SJSA1 (cell line): ENCODE measurements at places on chromosomes 1 and 21.
A peak's percentile ranks its signal among the peaks of the same experiment; 100 is the strongest.

GRCh38 chr21:35940074-35940927 is 120.0 kb downstream of the SETD4 start:
- DNase-seq: peak; percentile 52

DNA sequence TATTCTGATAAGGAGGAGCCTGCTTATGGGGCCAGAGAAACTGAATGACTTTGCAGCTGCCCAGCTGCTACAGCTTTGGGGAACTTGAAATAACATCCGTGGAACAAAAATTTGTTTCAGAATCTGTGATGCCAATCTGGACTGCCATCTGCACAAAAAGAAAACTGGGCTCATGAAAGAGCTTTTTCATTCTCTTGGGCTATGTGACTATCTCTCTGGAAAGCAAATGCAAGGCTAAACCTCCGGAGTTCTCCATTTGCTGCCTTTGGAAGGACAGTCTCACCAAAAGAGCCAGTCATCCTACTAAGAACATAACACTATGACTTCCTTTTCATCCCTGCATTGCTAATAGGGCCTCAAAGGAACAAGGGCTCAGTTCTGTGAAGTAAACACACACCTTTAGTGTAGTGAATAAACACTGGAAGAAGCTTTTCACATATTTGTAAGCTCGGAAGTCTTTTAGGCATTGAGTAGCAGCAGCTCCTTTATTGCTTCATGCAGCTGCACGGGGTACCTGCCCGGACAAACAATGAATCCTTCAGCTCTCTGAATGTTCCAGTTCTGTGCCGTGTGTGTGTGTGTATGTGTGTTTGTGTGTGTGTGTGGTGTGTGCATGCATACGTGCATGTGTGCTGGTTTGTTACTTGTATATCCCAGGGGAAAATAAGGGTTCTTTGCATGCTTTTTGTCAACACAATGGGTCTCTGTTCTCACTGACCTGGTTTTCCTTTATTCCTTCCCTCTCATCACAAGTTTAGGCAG is 255.5 kb upstream of the SGIP1 start:
- no peak for DNase-seq

GRCh38 chr1:44543786-44544185 is 130.5 kb downstream of the TMEM53 start:
- no peak for DNase-seq

DNA sequence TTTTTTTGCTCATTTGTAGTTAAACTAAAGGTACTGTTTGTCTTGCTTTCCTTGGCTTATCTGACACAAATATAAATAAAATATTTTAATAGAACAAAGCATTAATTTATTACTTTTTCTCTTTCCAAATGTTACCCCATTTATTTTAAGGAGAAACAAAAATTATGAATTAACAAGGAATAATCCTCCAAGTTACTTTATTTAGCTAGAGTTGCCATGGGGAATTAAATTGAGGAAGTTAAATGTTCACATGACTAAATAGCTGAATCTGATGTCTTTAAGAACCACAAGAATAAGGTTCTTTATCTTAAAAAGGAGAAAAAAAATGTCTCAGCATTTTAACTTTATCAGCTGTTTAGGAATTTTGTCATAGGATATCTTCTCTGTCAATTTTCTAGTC is 12.3 kb downstream of the ATG4C start:
- no peak for DNase-seq

GRCh38 chr21:46187261-46187660 is 3.0 kb upstream of the SPATC1L start:
- DNase-seq: no peak

DNA sequence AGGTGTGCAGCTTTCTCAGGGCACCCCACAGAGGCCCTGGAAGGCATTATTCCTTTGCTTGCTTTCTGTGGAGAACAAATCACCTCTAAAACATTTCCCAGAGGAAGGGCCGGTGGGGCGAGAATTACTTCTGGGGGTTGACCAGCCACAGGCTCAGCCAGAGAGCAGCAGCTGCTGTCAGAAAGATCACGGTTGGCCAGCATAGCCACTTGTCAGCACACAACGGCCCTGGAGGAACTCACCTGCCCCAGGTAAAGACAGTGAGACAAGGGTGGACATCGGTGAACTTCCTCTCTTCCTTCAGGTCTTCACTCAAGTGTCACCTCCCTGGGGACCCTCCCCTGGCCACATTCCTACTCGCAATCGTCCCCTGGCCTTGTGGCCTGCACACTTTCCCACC is 69.5 kb upstream of the CLDN14 start:
- no peak for DNase-seq

- no peak for DNase-seq
Observed at GRCh38 chr1:167627615-167627864, 2.5 kb upstream of the RCSD1 start.

- peak; percentile 89 for DNase-seq
Observed at GRCh38 chr1:216600730-216601609, 122.3 kb downstream of the ESRRG start.

DNA sequence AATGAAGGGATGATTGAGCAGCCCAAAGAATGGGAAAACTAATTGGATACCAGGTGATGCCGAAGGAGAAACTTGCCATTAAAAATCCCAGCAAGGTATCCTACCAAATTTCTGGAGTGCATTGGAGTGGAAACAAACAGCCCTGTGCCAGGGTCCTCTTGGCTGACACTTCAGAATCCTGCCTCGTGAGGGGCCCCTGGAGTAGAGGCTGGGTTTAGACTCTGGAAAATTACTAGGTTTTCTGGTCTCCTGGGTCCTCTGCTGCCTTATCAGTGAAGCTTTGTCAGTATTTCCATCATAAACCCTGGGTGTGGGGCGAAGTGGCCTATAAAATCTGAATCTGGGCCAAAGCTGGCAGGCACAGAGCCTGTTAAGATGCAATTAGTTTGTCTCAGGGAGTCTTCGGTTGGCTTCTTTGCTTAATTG is 289.2 kb upstream of the USP24 start:
- DNase-seq: no peak

- DNase-seq: no peak
Observed at GRCh38 chr1:202439308-202439707, 90.8 kb downstream of the PPP1R12B start.

GRCh38 chr1:6464915-6465314 is 1.1 kb downstream of the TNFRSF25 start:
- no peak for DNase-seq

- peak; percentile 24 for DNase-seq
Observed at GRCh38 chr1:110210604-110211495, 736 bp downstream of the KCNC4 start.

- DNase-seq: no peak
Observed at GRCh38 chr21:23585419-23585818, 2021.9 kb downstream of the MRPL39 start.

DNA sequence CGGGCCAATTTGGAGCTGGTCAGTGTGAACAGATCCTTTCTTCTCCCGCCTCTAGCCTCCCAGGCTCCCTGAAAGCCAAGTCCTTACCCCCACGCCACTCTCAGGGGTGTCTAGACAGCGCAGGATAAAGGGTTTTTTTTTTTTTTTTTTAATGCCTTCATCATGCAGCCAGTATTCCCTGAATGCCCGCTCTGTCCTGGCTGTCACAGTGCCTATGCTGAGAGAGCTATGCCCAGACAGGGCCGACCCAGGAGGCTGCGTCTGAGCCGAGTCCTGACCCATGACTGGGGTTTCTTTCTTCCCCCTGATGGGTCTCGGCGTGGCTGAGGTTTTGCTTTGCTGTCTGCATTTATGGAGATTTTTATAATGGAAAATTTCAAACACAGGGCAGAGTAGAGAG is 18.3 kb downstream of the SPSB1 start:
- DNase-seq: no peak

DNA sequence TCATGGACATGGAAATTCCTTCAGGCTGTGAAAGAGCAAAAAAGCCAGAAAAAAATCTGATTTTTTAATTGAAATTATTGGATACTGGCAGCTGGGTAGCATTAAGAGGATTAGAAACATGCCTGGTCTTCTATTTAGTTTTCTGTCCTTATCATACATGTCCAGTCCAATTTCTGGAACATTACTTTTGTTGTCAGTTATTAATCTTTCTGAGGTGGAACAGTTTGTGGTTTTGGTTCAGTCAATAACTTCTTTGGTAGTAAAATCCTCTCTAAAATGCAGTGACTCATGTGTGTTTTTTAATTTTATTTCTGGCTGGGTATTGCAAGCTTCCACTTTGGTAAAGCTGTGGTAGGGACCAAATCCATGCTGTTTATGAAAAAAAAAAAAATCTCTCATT is 687.0 kb upstream of the ADGRL2 start:
- DNase-seq: no peak

DNA sequence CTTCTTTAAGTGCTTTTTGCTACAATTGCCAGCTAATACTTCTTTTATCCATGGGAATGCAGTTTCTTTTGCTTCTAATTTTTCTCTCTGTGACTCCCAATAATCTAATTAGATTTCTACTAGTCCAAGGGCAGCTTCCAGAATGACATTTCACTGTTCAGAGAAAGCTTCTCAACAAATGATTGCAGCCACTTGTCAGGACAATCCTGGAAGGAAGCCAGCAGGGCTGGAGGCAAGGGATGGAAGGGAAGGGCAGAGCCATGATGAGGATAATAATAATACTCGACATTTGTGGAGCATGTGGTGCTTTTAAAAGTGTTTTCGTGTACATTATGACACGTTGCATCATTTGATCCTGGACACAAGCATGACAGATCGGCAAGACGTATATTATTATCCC is 19.4 kb downstream of the F11R start:
- DNase-seq: no peak

DNA sequence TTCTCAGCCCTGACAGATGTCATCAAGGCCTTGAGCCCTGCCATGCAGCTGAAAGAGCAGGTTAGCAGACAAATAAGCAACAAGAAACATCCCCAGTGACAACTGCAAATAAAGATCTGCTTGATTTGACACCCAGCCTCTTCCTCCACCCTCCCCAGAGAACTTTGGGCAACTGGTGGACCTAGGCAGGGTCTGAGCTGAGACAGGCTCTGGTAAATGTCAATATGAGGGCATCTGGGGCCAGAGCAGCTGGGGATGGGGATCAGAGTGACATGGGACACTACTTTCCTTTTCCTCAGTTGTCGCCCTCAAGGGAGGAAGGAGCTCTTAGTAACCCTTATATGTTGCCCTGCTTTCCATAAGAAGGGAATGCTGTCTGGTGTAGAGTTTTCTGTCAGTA is 544.1 kb downstream of the NEGR1 start:
- no peak for DNase-seq

DNA sequence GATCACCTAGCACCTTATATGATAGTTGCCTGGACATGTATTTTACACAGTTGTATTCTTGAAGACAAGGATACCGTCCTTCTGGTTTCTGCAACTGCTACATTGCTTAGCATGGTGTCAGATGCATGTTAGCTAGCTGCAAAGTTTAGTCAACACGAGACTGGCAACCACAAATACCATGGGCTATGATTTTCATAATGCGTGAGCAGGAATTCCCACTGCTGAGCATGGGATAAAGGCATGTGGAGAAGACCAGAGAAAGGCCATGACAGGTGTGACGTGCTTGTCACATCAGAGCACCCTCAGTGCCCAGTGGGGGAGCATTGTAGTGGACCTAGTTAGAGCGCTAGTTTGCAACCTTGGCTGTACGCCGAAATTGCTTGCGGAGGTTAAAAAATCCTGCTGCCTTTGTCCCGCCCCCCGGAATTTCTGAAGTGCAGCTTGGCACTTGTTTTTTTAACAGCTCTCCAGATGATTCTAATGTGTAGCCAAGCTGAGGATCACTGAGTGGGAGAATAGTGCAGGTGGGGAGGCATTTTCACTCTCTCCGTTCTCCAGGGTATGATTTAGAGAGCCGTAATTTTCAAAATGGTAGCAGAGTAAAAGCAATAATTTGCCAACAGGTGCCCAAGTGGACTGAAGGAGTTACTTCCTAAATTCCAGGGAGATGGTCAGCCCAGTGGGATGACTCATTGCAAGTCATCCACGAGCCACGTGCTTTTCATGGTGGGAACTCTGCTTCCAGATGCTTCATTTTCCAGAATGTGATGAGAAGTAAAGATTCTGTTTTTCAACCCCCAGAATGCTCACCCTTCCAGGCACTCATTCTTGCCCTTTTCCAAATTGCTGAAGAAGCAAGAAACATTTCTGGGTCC is 81.0 kb downstream of the CNIH3 start:
- peak; percentile 21 for DNase-seq

DNA sequence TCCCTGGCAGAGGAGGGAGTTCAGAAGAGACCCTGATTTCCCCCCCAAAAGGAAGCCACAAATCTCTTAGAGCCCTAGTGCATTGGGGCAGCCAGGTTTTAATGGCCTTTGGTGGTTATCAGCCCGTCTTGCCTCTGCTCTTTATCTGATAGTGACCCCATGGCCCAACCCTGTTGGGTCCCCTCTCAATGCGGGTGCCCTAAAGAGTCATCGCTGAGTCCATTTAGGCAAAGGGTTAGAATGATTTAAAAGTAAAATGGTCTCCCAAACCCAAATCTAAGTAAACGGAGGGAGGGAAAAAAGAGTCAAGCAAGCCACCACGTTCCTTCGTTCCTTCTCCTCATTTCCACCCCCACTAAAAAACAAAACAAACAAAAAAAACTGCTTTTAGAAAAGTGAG is 164.0 kb downstream of the RUNX1 start:
- no peak for DNase-seq

GRCh38 chr21:46457801-46458314 is 833 bp upstream of the DIP2A start:
- no peak for DNase-seq

DNA sequence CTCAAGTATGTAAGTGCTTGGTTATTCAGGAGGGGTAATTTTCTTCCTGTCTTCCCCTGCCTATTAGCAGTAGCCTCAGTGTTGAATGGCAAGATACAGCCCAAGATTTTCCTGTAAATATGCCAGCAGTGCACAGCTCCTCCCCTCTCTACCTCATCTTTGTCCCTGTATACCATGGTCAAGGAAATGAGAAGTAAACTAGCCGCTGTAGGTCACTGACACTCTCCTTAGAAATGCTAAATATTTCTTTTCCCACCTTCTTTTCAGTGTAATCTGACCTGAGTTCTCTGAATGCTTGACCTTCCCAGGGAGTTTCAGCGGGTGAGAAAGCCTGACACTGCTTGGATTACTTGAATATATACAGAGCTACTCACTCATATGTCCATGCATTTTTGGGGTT is 84.1 kb upstream of the ZNF326 start:
- peak; percentile 76 for DNase-seq

GRCh38 chr1:100627054-100627716 is 89.2 kb downstream of the GPR88 start:
- DNase-seq: no peak

DNA sequence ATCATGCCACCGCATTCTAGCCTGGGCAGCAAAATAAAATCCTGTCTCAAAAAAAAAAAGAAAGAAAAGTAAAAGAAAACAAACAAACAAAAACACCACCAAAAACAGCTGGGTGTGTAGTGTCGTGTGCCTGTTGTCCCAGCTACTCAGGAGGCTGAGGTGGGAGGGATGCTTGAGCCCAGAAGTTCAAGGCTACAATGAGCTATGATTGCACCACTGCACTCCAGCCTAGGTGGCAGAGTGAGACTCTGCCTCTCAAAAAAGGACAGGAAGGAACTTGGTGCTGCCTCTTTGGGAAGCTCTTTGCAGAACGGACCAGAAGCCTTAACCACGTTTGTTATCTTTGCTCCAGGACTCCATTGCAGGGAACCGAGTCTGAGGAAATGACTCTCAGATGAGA is 11.0 kb downstream of the KIF17 start:
- no peak for DNase-seq

GRCh38 chr1:59500950-59501742 is 204.3 kb downstream of the FGGY start:
- DNase-seq: no peak
